ENCODE measurements at places on chromosomes 1 and 21.
A peak's percentile ranks its signal among the peaks of the same experiment; 100 is the strongest.

GRCh38 chr1:84078108-84078841 is 65.8 kb upstream of the PRKACB start:
- DNase-seq = no peak

DNA sequence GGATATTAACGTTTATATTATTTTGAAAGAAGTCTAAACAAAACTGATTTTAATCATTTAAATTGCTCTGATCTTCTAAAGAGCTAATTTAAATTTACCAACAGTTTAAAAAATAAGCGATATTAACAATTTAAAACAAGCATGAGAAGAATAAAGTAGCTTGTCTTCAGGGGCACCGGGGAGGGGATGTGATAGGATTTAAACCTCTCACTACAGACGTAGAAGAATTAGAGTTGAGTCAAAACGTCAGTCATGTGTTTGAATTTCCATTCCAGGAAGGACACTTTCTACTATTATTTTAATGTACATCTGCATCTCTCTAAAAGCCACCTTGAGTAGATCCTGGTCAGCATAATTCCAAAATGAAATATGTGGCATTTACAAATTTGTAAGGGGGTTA is 58.2 kb upstream of the TPTE start:
- no peak for DNase-seq

GRCh38 chr1:164567774-164568173 is 8.8 kb downstream of the PBX1 start:
- DNase-seq = no peak

DNA sequence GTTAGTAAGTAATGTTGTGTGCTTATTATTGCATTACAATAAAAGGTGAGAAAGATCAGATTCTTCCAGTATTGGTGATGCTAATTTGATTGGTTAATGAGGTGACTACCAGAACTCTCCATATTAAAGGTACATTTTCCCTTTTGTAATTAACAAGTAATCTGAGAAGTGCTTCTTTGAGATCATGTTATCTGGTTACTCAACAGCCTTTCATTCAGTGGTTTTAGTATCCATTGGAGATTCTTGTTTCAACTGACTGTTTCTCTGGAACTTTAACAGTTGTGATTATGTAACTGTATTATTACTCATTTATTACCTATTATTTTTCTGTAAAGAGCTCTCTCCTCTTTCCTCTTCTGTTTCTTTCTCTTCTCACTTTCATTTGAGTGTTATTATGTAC is 86.7 kb downstream of the PEX14 start:
- DNase-seq = no peak

GRCh38 chr21:24938573-24938972 is 668.7 kb downstream of the MRPL39 start:
- no peak for DNase-seq

DNA sequence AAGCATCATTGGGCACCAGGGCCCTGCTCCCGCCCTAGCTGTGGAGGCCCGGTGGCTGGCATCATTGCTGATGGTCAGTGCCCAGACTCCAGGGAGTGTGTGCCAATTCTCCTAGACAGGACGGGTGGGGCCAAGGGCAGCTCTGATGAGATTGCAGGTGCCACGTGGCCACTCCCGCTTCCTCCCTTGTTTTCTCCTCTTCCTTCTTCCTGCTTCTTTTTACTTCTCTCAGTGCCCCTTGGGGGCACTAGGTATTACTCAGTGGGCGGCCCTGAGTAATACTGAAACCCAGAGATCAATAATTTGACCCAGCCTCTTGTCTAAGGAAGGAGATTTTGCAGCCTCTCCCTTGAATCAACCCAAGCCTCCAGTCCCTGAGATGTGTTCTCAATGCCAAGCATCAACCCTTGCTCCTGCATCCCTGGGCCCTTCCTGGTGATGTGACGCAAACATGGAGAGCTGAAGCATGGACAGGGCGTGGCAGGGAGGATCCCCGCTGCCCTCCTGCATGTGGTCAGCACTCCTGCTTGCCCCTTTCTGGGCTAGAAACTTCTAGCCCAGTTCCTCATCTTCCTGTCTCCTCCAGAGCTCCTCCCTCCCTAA is 32.4 kb downstream of the CDK18 start:
- no peak for DNase-seq

DNA sequence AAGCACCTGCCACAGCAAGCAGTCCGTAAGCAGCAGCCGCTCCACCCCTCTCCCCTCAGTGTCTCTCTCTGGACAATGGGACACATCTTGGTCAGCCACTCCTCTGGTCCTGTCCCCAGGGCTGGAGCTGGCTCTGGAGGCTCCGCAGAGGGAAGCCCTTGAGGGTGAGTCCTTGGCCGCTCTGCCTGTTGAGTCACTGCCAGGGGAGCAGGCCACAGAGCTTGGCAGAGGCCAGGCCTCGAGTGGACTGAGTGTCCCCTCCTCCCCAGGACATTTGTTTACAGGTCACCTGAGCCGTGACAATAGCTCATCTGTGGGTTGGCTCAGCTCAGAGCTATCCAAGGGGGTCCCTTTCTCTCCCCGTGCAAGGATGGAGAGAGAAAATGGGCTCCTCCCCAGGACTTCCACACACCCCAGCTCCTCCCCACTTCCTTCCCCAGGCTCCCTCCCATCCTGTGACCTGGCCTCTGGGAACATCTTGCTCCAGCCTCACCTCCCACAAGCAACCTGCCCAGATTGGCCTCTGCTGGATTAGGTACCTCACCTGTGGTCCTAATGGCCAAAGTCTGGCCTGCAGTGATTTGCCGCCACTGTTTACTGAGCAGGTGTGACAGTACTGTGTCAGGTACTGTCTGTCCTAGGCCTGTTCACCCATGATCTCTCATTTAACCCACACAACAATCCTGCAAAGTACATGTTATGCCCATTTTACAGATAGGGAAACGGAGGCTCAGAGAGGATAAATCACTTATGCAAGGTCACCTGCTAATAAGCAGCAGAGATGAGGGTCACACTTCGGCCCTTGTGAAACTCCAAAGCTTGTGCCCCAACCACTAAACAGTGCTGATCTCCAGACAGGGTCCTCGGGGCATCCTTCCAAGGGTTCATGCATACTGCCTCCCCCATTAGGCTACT is 4.8 kb downstream of the FAM131C start:
- DNase-seq = no peak

DNA sequence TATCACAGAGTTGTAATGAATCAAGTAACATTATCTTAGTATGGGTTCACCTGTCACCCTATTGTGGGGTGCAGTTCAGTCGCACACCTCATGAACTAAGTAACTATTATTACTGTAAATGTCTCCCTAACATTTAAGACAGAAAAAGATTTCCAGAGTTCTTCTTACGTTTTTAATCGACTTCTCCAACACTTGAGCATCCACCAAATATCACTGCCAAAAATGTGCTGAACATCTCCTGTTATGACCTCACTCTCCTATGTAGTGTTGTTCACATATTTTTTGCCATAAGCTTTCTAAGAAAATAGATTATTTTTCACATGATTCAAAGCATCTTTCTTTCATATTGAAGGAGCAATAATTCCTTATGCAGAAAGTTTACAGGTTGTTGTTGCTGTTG is 1.3 kb downstream of the TTLL7 start:
- DNase-seq = no peak

GRCh38 chr1:56436296-56436695 is 143.1 kb downstream of the PLPP3 start:
- DNase-seq = no peak

- DNase-seq = no peak
These were observed 467.1 kb downstream of the LMO4 start for GRCh38 chr1:87795615-87796337.

GRCh38 chr1:14602136-14602535 is 3.7 kb downstream of the KAZN start:
- DNase-seq = no peak

DNA sequence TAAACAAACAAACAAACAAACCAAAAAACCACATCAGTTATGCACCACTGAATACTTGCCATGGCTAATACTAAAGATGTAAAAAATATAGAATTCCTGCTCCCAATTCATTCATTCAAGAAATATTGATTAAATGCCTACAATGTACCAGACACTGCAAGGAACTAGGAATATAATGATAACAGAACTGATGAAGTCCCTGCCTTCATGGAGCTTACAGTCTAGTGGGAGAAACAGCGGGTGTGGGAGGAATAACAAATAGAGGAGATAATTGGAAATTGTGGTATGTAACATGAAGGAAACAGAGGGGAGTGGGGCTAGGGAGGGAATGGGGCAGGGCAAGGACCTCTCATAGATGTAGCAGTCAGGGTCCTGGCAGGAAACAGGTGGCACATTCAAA is 58.6 kb upstream of the NBL1 start:
- DNase-seq = no peak

DNA sequence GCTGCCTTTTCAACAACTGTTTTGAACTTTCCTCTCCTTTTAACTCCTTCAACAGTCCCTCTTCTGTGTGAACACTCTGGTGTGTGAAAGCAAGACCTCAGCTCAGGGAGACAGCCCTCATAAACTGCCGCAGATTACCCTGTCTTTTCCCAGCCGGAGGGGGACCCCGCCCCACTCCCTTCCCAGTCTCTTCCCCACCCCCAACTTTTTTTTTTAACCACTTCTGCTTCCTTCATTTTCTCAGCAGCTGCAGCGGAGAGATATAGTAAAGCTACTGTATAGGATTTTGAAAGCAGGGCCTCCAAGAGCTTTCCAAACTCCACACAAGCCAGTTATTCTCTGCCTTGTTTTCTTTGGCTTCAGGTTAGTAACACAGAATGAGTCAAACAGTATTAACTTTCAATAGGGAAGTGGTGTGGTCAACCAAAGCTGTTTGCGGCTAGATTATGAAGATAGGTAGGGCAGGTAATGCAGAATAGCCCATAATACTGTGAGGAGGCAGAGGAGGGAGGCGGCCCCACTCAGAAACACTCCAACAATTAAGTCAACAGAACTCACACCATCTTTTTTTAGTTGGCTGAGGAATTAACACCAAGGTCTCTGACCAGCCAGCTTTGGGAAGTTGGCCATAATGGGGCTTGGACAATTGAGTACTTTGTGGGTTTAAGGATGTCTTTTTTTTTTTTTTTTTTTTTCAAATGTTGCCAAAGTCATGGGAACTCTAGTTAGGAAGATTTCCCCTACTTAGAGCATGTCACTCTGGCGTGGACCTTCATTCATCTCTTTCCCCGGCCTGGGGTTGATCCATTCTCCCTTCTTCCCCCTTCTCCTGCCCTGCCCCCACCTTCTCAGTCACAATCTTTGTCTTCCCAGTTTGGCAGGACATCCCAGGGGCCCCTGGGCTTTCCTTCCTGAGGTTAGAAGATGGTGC is 177.0 kb downstream of the CLIC6 start:
- no peak for DNase-seq

- no peak for DNase-seq
These were observed 28.8 kb downstream of the SCMH1 start for GRCh38 chr1:41213341-41213740.

DNA sequence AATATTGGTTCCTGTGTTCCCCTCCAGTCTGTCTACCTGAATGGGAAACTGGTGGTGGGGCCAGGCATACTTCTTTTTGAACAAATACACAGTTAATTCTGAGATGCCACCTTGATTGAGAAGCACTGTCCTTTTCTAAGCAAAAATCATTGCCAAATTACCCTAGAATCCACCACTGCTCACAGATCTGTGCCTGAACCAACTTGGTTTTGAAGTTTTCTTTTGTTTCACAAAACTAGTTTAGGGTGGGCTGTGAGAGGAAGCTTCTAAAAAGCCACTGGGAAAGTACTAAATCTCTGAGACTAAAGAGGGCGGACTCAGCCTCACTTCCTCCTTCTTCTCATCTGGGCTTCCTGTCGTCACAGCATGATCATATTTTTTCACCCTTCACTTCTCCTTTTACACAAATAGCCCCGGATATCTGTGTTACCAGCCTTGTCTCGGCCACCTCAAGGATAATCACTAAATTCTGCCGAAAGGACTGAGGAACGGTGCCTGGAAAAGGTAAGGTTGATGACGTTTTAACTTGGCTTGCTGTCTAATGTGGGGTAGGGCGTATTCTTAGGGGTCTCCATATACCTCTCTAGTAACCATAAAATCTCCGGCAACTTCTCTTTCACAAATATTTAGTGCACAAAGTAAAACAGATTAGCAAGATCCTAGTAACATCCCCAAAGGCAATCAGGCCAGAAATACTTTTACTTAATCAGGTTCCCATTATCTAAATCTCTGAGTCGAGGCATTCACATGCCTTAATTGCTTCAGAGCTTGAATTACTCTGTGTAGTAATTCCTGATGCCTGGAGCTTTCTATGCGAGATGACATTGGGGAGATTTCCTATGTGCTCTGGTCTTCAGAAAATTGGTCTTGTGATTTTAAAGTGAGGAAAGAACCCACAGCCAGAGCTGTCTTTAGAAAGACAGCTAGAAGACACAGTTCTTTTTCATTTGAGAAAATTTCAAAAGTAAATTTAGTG is at the start of gene CD53:
Gene CD53, plus strand, starts transcription at position 404 of the 976 bp plus-strand sequence. CDS start 18,261 bp downstream, outside the sequence.
- DNase-seq = peak; percentile 34

DNA sequence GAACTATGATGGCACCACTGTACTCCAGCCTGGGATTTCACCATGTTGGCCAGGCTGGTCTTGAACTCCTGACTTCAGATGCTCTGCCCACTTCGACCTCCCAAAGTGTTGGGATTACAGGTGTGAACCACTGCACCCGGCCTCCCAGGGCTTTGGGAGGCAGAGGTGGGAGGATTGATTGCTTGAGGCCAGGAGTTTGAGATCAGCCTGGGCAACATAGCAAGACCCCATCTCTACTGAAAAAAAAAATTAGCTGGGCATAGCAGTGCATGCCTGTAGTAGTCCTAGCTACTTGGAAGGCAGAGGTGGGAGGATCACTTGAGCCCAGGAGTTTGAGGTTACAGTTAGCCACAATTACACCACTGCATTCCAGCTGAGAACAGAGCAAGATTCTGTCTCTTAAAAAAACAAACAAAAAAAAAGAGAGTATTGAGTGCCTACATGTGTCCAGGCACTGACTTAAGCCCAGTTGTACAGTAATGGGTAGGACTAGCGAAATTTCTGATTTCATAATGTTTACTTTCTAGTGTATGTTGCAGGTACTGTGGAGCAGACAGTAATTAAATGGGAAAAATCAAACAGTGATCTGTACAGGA is 4.2 kb downstream of the MANEAL start:
- no peak for DNase-seq

DNA sequence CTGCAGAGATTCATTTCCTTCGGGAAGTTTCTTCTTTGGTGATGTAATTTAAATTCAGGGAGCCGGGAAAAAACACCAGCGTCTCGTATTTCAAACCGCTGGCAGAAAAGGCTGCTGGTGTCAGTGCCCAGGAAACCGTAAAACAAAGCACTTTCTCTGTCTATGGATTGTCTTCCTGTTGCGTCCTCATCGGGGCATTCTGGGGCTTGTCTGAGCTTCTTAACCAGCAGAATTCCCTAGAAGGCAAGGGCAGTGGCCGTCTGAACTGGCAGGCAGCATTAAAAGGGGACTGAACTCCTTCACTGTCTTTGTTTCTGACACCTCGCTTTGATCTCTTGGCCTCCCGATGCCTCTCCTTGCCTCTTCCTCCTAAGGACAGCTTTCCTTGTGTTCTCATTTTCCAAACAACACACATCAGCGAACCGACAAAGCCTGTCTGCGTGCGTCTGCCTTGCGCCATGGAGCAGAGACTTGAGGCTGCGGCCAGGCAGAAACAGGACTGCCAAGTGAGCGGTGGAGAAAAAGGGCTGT is 391.6 kb upstream of the VAMP3 start:
- no peak for DNase-seq

- DNase-seq = no peak
These were observed 128.6 kb upstream of the IVNS1ABP start for GRCh38 chr1:185445594-185445993.
